Activated CD8-positive, alpha-beta T cell treated with anti-CD3 and anti-CD28 coated beads, Interleukin-2, amount 10 ng/mL, durations not matched to agents 7 days and 5 days (primary cell): ENCODE measurements at places on chromosomes 16 and 17.

DNA sequence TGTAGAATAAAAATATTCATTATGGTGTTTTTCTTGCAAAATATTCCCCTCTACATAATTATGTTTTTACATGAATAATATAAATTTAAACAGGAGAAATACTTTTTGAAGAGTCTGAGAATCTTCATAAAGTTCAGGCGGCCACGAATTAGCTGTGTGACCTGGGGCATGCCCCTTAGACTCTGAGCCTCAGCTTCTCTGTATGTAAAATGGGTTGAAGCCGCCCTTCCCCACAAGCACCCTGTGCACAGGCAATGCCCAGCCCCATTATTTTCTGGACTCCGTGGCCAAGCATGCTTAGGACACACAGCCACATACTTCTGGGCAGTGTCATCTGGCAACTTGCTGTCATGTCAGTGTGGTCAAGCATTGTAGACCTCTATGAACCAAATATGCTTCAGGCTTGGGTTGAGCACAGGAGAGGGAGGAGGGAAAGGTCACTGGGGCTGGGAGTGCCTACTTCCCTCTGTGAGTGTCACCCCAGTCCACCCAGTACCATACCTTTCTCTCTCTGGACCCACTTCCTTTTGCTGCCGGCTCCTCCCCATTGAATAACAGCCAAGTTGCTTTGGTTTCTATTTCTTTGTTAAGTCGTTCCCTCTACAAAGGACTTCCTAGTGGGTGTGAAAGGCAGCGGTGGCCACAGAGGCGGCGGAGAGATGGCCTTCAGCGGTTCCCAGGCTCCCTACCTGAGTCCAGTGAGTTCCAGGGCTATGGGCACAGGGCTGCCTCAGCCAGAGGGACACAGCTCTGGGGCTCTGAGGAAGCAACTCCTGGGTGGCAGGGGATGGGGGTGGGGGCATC, at the start of gene LGALS9:
LGALS9 (plus strand) TSS at position 582 of the 804 bp plus-strand sequence; CDS start at position 660, 78 bp downstream.
- DNase-seq = peak; percentile 71

DNA sequence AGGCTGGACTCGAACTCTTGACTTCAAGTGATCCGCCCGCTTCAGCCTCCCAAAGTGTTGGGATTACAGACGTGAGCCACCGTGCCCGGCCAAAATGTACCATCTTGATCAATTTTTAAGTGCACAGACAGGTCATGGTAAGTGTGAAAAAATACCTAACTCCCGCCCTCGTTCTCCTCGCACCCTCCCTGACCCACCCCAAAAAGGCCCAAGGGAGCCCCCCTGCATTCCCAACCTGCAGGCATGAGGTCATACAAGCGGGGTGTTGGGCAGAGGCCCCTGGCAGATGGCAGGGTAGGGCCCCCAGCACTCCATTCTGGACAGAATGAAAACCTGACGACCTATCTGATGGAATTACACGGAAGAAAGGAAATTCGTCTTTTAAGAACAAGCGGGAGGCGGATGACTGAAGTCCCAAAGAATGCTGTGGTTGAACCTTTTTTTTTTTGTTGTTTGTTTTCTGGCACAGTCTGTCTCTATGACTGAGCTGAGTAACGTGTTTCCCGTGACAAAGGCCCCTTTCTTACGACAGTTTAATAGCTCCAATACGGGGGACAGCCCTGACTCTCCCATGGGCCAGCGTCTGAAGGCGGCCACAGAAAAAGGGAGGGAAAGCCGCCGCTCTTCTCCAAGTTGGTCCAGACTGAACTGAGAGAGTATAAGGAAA, 376.4 kb downstream of the SLC39A11 start:
- DNase-seq = no peak

GRCh38 chr17:45246861-45247428, 14.9 kb downstream of the SPATA32 start:
- DNase-seq = no peak

- DNase-seq = peak; percentile 43
These were observed 1.5 kb downstream of the AMZ2 start for GRCh38 chr17:68249354-68249765.

DNA sequence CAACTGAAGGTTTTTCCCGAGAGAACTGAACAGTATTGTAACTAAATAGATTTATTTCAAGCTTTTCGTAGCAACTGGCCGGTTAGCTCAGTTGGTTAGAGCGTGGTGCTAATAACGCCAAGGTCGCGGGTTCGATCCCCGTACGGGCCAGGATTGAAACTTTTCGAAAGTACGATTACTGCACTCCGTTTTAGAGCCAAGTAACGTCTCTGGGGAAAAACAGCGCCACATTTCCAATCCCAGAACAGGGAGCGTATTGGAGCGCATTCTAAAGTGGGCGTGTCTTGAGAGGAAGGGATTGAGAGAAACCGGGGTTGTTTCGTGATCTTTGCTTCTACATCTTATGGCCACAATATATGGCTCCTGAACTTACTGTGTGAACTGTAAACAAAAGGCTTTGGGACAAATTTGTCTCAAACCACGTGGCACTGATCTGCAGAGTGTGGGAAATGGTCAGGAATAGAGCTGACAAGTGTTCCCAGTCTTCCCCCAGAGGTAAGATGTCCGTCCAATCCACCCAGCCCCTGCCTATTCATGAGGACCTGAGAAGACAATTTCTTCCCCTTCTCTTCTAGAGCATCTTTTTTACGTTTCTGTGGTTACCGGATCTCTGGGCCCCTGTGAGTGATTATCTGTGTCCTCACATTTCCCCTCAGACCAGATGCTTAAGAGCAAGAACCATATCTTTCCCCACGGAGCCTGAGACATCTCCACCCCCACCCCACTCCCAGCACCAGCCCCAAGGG, 2.3 kb downstream of the BORCS6 start:
- peak; percentile 95 for DNase-seq

GRCh38 chr17:80190716-80191115, 20.9 kb downstream of the CARD14 start:
- DNase-seq = no peak

DNA sequence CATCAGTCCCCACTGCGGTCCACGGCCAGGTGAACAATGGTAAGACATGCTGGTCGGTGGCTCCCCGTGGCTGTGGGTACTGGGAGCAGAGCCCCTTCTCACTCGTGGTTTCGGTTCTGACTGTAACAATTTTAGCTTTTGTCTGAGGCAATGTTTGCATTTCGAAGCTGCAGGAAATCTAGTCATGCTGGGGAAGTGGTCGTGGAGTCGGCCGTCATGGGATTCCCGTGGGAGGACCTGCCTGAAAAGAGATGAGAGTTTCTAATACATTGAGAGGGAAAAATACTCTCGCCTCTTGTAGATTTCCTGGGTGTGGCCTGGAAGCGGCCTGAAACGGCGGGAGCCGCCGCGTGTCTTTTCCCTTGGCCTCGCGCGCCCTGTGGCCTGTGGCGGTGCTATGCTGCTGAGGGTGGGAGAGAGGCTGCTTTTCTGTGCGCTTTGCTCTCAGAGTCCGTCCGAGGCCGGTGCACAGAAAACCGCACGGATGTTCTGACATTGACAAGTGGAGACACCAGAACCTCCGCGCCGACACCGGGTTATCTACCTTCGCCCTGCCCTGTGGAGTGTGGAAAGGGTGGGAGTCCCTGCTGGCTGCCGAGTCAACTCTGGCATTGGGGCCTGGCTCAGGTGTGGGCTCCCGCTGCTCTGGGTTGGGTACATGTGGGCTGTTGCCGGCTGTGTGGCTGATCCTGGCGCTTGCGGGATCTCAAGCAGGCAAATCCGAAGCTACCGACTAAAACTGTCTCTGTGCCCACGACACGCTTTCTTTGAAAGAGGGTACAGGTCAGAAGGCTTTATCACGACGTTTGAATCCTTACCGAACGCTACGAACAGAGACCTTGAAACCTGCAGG, 60.8 kb downstream of the WDR45B start:
- no peak for DNase-seq

DNA sequence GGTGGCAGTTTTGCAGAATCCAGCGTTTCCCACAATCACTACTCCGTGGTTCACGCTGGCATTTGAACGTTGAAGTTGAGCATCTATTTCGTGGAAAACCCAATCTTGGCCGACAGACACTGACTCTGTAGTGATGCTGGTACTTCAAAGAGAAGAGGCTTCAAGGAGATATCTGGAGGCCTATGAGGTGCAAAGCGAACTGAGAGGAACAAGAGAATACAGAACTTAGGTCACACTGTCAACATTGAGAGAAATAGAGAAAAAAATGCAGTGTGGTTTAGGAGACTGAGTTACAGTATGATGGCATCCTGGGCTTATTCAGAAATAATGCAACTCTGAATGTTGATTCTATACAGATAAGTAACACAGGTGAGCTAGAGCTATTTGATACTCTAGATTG, 16.0 kb downstream of the CCL16 start:
- DNase-seq = no peak

DNA sequence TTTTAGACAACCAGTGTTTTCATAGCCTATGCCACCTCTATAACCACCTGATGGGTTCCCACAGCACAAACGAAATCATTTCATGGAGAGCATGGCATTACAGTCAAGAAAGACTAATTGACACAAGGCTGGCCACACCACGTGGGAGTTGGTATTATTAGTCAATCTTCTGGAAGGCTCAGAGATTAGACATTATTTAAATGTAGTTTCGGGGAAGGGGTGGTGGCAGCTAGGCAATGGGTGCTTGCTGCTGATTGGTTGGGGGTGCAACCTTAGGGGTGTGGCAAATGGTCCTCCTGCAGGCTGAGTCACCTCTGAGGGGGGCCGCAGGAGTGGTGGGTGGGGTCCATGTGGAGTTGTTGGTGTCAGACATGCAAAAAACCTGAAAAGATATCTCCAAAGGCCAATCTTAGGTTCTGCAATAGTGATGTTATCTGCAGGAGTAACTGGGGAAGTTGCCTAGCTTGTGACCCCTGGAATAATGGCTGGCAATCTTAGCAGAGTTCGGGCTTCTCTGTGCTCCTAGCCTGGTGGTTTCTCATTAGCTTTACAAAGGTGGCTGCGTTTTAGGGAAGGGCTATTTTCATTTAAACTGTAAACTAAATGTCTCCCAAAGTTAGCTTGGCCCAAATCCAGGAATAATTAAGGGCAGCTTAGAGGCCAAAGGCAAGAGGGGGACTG, 4.6 kb downstream of the TEN1 start:
- no peak for DNase-seq

GRCh38 chr16:72657164-72657563, 390.8 kb downstream of the ZFHX3 start:
- DNase-seq = no peak

GRCh38 chr16:57373117-57373947, 1.0 kb downstream of the CX3CL1 start:
- DNase-seq = no peak

DNA sequence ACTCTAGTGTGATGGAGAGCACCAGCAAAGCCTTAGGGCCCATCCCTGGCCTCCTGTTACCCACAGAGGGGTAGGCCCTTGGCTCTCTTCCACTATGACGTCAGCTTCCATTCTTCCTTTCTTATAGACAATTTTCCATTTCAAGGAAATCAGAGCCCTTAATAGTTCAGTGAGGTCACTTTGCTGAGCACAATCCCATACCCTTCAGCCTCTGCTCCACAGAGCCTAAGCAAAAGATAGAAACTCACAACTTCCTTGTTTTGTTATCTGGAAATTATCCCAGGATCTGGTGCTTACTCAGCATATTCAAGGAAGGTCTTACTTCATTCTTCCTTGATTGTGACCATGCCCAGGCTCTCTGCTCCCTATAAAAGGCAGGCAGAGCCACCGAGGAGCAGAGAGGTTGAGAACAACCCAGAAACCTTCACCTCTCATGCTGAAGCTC, at the start of gene CCL8:
CCL8 (plus strand) TSS at position 397 of the 445 bp plus-strand sequence. CDS start 67 bp downstream, outside the sequence.
- no peak for DNase-seq

DNA sequence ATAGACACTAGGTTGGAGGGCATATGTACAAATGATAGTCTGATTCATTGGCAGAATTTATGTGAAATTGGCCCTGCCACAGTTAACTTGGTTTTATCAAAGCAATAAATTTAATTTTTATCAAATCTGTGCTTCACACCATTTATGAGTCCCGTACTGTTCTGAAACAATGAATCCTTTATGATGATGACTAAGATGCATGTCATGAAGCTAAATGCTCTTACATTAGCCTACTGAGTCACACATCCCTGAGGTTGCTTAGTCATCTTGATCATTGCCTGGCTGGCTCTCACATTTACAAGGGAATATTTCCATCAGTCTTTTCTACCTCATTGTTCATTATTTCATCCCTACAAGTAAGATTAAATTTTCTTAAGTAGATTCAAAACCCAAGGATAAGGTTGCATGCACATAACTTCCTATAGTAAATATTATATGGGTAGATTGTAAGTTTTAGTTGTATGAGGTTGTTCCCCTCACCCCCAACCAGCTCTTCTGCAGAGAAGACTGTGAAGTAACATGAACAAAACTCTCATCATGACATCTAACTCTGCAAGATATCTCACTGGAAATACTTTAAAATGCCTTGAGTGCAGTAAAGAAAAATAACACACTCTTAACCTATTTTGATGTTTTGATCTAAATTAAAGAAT, 170.7 kb downstream of the CYB561 start:
- no peak for DNase-seq

DNA sequence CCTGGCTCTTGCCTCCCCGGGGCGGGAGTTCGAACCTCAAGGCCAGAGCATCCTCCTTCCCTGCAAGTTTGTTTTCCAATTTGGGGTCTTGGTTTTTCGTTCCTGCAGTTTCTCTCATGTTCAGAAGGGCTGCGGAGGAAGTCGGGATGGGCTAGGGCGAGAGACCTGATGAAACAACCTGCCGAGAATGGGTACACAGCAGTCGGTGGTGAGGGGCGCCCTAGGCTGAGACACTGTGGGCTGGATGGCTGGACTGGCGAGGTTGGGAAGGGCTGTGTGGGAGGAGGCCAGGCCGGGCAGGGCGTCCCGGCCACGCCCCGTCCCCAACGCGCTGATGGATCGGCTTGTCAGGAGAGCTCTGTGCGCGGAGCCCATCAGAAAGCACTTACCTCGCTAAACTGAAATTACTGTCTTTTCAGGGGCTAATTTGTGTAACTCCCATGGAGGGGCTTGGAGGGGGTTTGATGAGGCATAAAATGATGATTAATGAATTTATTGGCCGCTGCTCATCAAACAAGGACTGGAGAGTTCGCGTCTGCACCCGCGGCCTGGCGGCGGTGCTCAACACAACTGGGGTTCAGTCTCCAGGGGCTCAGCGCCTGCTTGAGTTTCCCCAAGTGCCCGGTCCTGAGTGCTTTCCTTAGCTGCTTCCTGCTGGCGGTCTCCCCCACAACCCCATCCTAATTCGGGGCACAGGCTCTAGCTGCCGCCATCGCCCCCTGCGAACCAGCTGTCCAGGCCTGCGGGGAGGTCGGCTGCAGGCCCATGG, 9.0 kb downstream of the IRX5 start:
- DNase-seq = no peak

- no peak for DNase-seq
These were observed 70.2 kb upstream of the PSMD7 start for GRCh38 chr16:74226338-74226954.

DNA sequence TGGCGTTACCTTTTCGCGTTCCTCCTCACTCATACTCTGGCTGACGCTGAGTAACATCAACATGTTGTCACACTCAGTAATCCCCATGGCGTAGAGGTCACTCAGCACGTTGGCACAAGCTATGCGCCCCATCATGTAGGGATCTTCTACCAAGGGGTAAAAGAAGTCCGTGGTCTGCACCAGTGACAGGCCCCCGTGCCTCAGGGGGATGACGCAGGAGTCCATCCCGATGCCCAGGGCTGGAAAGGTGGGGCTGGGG, 596 bp downstream of the SEPHS2 start:
- DNase-seq = no peak

- no peak for DNase-seq
These were observed 20.7 kb downstream of the SPNS2 start for GRCh38 chr17:4519361-4519788.

GRCh38 chr17:42484304-42484703, 25.6 kb downstream of the ATP6V0A1 start:
- DNase-seq = peak; percentile 89
